Right atrium auricular region (tissue), 2 donors: ENCODE measurements at places on chromosomes 12 and 14. TPM values are rescaled to one million over a fixed set of nuclear protein-coding genes. Genes with fewer than 3 reads are reported as not detected.

GRCh38 chr12:75322464-75322863 lies 7.7 kb downstream of the CAPS2 start:
- DNase-seq = no peak

DNA sequence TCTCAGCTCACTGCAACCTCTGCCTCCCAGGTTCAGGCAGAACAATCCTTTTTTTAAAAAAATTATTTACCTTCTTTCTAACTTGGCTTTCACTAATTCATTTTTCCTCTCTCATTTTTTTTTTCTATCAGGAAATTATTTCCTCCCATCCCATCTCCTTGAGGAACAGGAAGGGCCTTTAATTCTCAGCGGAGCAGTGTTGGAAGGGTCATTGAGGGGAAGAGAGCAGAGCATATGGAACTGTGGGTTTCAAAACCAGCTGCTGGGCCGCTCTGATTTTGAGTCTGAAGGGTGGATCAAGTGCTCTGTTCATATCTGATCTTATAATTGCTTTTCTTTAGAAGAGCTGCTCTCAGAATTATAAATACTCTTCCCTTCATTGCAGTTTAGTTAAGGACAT lies 29.0 kb downstream of the NUBPL start:
- no peak for DNase-seq

DNA sequence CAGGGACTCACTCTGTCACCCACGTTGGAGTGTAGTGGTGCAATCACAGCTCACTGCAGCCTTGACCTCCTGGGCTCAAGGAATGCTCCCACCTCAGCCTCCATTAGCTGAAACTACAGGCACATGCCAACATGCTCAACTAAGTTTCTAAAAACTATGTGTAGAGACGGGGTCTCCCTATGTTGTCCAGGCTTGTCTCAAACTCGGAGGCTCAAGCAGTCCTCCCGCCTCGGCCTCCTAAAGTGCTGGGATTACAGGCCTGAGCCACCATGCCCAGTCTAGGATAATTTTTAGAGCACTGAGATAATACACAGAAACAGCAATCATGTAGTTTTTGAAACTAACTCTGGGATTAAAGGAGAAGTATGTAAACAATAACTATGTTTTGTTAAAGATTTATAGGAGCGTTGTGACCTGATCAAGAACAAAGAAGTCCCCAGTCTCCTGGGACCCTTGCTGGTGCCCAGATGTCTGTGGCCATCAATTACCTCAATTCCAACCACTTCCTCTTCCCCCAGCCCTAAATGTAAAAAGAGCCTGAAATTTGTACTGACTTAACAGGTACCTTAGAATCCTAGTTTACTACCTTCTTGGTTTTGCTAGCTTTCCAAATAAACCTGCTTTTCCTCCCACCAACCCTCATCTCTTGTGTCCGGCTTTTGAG lies 28.9 kb upstream of the EGLN3 start:
- no peak for DNase-seq

DNA sequence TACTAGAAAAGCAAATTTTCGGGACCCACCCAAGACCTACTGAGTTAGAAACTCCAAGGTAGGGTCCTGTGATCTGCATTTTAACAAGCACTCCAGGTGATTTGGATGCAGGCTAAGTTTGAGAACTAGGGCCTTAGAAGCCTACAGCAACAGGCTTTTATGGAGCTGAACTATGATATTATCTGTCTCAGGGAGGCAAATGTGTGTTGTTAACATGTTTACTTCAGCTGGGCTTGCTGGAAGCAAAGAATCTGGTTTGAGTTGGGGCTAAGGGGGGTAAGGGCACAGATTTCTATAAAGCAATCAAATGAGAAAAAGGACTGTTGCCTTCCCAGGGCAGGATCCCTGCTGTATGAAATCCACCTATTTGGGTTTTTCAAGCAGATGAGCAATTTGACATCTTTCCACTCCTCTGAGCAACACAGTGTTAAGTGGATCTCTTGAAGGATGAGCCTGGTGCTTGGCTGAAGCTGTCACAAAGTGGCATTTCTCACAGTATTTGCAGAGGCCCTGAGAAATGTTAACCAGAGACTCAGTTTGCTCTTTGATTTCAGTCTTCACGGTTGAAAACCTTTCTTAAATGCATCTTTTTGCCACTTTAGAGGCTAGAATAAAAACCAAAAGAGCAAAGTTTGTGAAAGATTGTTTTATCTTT lies 36.2 kb upstream of the SOCS2 start:
- no peak for DNase-seq

DNA sequence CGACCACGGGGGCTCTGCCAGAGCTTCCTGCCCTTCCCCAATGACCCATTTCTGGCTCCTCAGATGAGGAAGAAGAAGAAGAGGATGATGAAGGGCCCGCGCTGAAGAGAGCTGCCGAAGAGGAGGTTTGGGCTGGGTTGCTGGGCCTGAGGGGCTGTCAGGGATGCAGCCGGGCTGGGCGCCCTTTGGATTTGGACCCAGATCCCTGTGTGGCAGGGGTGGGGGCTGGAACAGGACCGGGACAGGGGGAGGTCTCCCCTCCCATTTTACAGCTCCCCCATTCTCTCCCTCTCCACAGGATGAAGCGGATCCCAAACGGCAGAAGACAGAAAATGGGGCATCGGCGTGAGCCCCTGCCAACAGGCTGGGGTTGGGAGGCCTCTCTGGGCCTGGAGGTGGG lies 2.2 kb upstream of the LAG3 start:
- no peak for DNase-seq

GRCh38 chr12:100755186-100755585 lies 39.4 kb upstream of the ANO4 start:
- DNase-seq = no peak

FSCB gene
- total RNA-seq = not detected

CFAP251 gene
- total RNA-seq = 1.0 TPM

MAP1LC3B2 gene
- total RNA-seq = 1.0 TPM

PLD4 gene
- total RNA-seq = not detected

ZCCHC8 gene
- total RNA-seq = 9.6 TPM

AQP6 gene
- total RNA-seq = 0.08 TPM

CLEC14A gene
- total RNA-seq = 44.6 TPM

MAP4K5 gene
- 44.4 TPM for total RNA-seq

FOXG1 gene
- not detected for total RNA-seq

OTUB2 gene
- total RNA-seq = 0.48 TPM

PSMD9 gene
- total RNA-seq = 33.2 TPM

SOAT2 gene
- total RNA-seq = not detected
